ENCODE measurements at places on chromosomes 7 and 10.

- DNase-seq, result no peak
These were observed 714.8 kb upstream of the POM121L12 start for GRCh38 chr7:52320610-52321009.

- no peak for DNase-seq
These were observed 50.5 kb downstream of the CDK6 start for GRCh38 chr7:92785923-92786322.

GRCh38 chr7:40531956-40532355 lies 397.2 kb downstream of the SUGCT start:
- DNase-seq, result no peak

GRCh38 chr7:41967156-41967555 lies 264.3 kb upstream of the INHBA start:
- DNase-seq, result no peak

Data from NCI-H526 (cell line).